HFFc6 (cell line): ENCODE measurements at places on chromosomes 2 and 18. TPM values are rescaled to one million over a fixed set of nuclear protein-coding genes. Genes with fewer than 3 reads are reported as not detected.

DNA sequence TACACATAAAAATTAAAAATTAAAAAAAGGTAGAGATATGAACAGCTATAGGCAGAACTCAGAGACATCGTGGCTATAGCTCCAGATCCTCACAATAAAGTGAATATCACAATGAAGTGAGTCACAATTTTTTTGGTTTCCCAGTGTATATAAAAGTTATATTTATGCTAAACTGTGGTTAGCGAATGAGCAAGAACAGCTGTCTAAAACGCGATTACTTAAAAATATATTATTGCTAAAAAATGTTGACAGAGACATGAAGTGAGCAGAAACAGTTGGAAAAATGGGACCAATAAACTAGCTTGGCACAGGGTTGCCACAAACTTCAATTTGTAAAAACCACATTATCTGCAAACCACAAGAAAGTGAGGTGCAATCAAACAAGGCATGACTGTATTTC lies 551.7 kb upstream of the NETO1 start:
- no peak overlapping the region for H3K4me3 ChIP-seq
- no peak for DNase-seq
- no peaks in the 10 kb centered on the region for H3K36me3 ChIP-seq
- H3K4me1 ChIP-seq: no peaks in the 10 kb centered on the region

DNA sequence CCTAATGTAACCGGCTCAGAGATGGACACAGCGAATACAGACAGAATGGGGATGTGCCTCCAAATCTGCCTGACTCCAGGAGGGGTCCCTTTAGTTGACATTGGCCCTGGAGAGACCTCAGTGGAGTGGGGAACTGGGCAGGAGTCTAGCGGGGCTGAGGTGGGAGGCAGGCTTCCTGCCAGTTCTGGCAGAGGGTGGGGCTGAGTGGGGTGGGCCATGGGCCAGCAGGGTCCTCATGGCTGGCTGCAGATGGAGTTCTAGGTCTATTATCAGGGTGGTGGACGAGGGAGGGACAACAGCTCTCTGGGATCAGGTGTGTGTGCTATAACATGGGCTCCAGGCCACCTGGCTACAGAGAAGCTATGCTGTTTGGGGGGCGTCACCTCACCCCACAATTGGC lies 21.1 kb downstream of the PROC start:
- no peaks in the 10 kb centered on the region for H3K4me1 ChIP-seq
- DNase-seq: no peak
- peaks cover 8% of the 10 kb centered on the region for H3K36me3 ChIP-seq
- H3K4me3 ChIP-seq: no peak overlapping the region

DNA sequence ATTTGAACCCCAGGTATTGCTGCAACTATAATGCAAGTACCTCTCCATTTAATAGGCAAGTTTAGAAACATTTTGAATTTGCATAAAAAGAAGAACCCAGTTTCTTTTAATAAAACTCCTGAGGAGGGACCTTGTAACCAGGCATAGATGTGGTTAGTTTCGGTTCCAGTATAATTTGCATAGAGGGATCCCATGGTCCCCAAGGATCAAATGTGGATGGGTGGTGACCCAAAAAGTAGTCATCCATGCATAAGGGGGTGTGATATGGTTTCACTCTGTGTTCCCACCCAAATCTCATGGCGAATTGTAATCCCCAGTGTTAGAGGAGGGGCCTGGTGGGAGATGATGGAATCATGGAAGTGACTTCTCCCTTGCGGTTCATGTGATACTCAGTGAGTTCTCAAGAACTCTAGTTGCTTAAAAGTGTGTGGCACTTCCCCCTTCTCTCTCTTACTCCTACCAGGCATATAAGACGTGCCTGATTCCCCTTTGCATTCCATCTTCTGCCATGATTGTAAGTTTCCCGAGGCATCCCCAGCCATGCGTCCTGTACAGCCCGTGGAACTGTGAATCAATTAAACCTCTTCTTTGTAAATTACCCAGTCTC lies 40.2 kb upstream of the SKA1 start:
- H3K27me3 ChIP-seq: peaks cover 14% of the 10 kb centered on the region; the same call in 1 of the 2 replicates
- no peaks in the 10 kb centered on the region for H3K36me3 ChIP-seq
- no peak for DNase-seq

DNA sequence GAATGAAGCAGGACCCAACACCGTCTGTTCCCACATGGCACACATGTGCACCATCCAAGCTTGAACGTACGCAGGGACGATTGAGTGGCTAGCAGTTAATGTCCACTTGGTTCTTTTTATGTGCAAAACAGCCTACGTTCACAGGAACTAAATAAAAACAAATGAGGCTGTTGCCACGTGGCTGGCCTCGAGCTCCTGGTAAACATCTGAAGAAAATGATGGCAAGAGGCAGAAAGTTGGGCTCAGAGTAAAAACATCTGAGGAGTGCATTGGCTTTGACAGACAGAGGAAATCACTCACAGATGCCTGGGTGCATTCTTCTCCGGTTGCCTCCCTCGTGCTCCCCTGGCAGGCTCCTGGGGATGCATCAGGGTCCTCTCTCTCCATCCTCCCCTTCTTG lies 177.9 kb downstream of the NRP2 start:
- no peak for DNase-seq
- no peak overlapping the region for H3K4me3 ChIP-seq
- H3K27me3 ChIP-seq: peaks cover 32% of the 10 kb centered on the region
- peaks cover 7% of the 10 kb centered on the region for H3K4me1 ChIP-seq
- H3K27ac ChIP-seq: no peak overlapping the region

- H3K36me3 ChIP-seq: no peaks in the 10 kb centered on the region
- peaks cover 54% of the 10 kb centered on the region for H3K4me1 ChIP-seq
- peak; percentile 79 for DNase-seq
- no peak overlapping the region; the same call in 1 of the 2 replicates for H3K4me3 ChIP-seq
These were observed 188.2 kb downstream of the ZFP36L2 start for GRCh38 chr2:43038034-43038695.

DNA sequence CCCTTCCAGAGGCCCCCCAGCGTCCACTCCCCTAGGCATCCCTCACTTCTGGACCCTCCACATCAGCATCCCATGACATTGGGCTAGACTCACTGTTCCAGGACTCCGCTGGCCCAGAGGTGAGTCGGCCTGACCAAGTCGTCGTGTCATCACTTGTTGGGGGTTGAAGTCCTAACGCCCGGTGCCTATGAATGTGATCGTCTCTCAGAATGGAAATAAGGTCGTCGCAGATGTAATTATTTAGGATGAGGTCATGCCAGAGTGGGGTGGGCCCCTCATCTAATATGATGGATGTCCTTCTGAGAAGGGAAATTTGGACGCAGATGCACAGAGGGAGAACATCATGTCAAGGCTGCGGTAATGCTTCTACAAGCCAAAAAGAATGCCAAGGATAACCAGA lies 142.7 kb downstream of the AGAP1 start:
- no peaks in the 10 kb centered on the region for H3K36me3 ChIP-seq
- peaks cover 2% of the 10 kb centered on the region; the same call in 1 of the 2 replicates for H3K27me3 ChIP-seq
- H3K4me1 ChIP-seq: peaks cover 57% of the 10 kb centered on the region
- no peak overlapping the region for H3K27ac ChIP-seq
- no peak for DNase-seq
- no peak overlapping the region for H3K4me3 ChIP-seq

- H3K27me3 ChIP-seq: no peaks in the 10 kb centered on the region
- H3K4me1 ChIP-seq: no peaks in the 10 kb centered on the region
- no peaks in the 10 kb centered on the region for H3K36me3 ChIP-seq
- no peak for DNase-seq
These were observed 79.7 kb upstream of the LRATD1 start for GRCh38 chr2:14552818-14553217.

GRCh38 chr2:65710356-65710755 lies 278.0 kb upstream of the SPRED2 start:
- H3K36me3 ChIP-seq: no peaks in the 10 kb centered on the region
- peaks cover 6% of the 10 kb centered on the region for H3K27me3 ChIP-seq
- DNase-seq: no peak
- no peak overlapping the region for H3K27ac ChIP-seq
- no peak overlapping the region for H3K4me3 ChIP-seq
- H3K4me1 ChIP-seq: peaks cover 29% of the 10 kb centered on the region

BUB1 gene
- 18.2 to 52.3 TPM (median 34.5 TPM) in 3 replicates for total RNA-seq

EFR3B gene
- 0.35 to 0.42 TPM (median 0.38 TPM) in 3 replicates for total RNA-seq

SERPINB11 gene
- not detected in 3 replicates for total RNA-seq
